ENCODE measurements at places on chromosomes 12 and 14.

DNA sequence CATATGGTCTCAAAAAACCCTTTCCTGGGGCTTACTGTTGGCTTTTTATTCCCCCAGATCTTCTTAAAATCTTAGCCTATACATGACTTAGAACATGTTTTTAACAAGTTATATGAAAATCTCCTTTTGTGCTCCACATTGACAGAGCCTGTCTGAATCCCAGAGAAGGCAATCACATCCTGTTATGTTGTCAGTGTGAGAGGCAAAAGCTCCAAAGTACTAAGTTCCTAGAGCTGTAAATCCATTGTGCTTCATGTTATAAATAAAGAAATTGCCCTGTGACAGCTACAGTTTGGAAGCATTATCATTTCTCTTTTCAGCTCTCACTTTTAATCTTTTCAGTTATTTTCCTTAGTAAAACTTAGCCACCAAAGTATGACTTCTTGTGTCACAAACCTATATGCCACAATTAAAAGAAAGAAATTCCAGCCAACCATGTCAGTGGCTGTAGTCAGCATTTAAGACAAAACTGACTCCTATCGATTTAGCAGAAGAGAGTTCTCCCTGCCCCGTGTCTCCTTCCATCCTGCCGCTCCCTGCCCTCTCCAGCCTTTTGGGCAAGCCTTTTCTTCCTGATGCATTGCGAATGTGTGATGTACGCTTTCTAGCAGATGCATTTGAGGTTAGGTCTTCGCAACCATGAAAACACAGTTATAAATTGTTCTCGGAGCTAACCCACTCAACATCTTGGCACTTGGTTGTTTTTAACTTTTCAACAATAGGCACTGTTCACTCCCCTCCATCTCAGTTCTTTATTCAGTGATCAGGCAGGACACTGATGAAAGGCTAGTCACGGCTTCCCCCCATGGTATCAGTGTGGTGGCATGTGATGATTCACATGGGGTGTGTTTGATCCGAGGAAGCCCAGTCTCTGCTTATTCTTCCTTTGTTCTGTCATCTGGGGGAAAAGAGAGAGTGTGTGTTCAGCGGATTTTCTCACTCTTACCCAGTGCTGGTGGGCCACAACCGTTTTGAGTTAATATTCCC is 143.5 kb downstream of the SSPN start:
- DNase-seq = no peak

DNA sequence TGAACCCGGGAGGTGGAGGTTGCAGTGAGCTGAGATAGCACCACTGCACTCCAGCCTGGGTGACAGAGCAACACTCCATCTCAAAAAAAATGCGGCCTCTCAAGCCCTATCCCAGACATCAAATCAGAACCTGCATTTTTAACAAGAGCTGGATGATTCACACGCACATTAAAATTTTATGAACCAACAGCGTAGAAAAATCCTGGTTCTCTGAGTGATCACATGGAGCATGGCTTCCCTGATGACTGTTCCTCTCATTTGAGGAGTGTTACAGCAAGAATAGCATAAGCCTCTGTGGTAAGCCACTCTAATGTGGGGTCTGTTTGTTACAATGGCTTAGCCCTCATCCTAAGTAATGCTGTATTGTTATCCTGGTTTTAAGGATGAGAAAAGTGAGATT is 163.6 kb downstream of the BRMS1L start:
- DNase-seq = no peak

DNA sequence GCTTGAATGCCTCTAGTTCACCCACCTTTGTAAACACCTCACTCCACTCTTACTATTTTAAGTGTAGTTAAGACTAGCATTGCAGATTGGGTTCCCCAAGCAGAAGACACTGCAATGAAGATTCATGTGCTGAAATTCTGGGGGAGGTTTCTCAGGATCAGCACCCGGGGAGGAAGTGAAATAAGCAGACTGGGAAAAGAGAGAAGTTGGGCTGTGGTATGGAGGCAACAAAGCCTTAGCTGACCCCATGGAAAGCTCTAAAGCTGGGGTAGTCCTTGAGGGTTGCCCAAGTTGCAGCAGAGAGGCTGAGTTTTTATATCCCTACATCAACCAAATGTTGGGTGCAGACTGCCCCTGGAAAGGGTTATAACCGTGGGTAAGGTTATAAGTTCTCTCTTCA is 23.9 kb upstream of the IGF1 start:
- DNase-seq = no peak

GRCh38 chr12:44846826-44847225 is 29.3 kb downstream of the NELL2 start:
- DNase-seq = no peak

DNA sequence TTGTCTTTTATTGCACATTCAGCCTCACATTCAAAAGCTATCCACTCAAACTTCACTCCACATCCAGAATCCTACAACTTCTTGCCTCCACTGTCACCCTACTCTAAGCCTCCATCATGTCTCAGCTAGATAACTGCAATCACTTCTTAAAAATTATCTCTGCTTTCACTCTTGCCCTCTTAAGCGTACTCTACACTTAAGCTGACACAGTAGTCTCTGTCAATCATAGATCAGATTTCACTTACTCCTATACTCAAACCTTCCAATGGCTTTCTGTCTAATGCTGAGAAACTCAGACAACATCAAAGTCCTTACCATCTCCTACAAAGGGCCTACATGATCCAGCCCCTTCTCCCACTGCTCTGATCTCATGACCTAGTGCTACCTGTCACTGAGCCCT is 304.1 kb downstream of the ITPR2 start:
- no peak for DNase-seq

GRCh38 chr12:96416033-96416799 is 16.0 kb upstream of the CDK17 start:
- DNase-seq = no peak

GRCh38 chr12:9750276-9751203 is 10.2 kb downstream of the CD69 start:
- DNase-seq = peak; percentile 92

- DNase-seq = peak; percentile 70
These were observed 1.1 kb downstream of the ATXN2 start for GRCh38 chr12:111597831-111598636.

GRCh38 chr14:23154964-23155587 is 28.4 kb downstream of the SLC7A8 start:
- peak; percentile 32 for DNase-seq

GRCh38 chr14:31280871-31281220 is 73.3 kb upstream of the HECTD1 start:
- no peak for DNase-seq

DNA sequence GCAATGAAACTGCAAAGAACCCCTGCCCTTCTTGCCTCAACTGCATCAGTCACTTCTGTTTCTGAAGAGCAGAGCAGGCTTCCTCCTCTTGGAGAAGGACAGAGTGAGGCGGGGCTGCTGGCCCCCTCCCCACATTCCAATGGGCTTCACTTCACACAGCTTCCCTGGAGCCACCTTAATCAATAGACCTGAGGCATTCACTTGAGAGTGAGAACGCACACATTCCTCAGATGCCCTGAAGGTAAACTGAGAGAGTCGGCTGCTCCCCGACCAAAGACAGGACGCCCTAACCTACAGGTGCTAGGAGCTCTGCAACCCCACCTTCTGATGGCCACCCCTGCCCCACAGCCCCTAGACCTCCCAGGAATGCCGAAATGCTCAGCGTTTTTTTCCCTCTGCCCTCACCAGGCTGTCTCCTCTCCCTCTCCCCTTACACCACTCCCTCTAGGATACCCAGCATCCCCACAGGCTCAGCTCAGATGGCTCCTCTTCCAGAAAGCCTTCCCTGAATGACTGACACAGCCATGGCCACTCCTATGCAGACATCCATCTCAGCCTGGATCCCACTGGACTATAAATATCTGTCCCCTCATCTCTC is 31.1 kb downstream of the SYNE3 start:
- no peak for DNase-seq

- no peak for DNase-seq
These were observed 37.4 kb downstream of the SH2B3 start for GRCh38 chr12:111443086-111443485.

DNA sequence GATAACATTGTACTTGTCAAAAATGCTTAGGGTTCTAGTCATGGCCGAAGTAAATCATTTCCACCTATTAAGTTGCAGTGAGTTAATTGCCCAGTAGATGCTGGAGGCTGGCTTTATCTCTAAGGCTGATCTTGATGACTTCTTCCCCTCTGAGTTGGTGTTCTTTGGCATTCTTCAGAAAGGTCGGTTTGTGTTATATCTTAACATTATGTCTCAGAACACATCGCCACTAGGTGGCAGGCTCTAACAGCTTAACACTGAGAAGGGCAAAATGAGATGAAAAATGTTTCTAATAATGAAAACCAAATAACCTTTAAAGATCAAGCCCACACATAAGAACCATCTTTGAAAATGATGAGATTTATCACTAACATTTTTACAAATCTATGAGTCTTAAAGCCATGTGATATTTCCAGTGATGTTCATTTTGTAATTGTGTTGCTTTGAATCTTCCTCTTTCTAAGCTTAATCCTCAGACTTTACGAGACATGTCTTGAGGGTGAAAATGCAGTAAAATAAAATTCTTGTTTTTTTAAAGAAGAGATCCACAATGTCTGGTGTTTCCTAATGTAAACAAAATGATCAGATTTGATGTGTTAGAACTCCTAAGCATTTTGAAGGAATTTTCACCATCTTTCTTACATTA is 28.6 kb downstream of the SUDS3 start:
- DNase-seq = peak; percentile 77

GRCh38 chr14:102255401-102256190 is 49.4 kb downstream of the MOK start:
- DNase-seq = no peak

DNA sequence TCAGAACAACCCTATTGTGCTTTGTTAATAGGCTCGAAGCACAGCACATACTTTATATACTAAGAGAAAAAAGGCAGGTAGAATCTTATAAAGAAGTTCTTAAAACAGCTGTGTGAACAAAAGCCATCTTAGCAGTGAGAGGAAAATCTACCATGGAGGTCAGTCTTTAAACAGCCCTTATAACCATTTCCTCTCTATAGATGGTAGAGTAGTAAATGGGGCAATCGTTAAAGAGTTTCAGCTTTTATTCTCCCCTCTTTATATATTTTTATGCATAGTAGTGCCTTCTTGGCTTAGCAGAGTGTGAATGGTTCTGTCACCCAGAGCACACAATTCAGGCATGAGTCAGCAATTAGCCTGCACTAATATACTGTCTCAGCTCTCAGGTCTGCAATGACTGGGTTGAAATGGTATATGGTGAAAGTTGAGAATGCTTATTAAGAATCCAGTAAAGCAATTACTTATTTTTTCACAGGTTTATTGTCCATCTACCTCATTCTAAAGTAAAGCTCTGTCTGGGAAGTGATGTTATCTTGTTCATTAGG is 305.0 kb downstream of the NELL2 start:
- no peak for DNase-seq

DNA sequence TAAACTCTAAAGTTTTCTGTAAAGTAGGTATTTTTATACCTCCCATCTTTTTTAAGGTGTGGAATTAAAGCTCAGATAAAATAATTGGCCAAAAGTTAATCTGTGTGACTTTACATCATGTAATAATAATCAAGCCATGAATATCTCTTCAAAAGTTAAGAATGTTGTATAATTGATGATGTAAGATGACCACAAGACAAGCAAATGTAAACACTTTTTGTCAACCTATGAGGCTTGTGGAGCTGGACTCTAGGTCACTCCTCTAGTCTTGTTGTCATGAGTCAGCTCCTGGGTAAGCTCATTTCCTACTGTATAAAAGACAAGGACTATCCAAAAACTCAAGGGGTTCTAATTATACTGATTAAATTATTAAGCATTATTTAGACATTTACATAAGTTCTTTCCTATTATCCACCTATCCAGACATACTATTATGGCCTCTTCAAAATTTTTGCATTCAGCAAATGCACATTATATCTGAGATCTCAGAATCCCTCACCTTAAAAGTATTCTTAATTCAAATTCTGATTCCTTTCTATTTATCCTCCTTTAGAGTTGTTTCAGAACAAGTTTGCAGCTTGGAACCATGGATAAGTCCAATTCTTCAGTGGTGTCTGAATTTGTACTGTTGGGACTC is at the start of gene OR4K5:
Gene OR4K5, plus strand, starts transcription at position 587 of the 637 bp plus-strand sequence. Its CDS starts 0 bp downstream, at position 587.
- DNase-seq = no peak

- no peak for DNase-seq
These were observed 218.0 kb downstream of the SYT1 start for GRCh38 chr12:79082595-79082994.

GRCh38 chr14:33454022-33454595 is 496.8 kb downstream of the EGLN3 start:
- no peak for DNase-seq

GRCh38 chr12:113641426-113642030 is 169.9 kb upstream of the LHX5 start:
- DNase-seq = no peak

GRCh38 chr12:3646561-3647241 is 106.2 kb downstream of the CRACR2A start:
- no peak for DNase-seq

DNA sequence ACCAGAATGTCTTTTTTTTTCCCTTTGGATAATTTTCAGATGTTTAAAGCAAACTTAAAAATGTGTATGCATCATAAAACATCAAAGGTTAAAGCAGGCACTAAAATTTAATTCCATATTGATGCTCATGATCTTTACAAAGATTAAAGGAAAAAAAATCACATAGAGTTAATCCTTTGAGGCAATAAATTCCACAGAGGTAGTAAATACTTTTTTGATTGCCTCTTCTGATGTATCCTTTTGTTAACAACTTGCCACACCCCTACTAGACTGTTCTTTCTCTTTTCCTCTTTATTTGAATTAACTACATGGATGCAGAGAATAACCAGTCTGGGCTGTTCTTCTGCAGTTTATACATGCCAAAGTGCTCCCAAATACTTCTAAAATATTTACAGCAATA is 45.2 kb upstream of the KCNJ8 start:
- no peak for DNase-seq

GRCh38 chr12:31482816-31483215 is 108.1 kb downstream of the DENND5B start:
- no peak for DNase-seq

DNA sequence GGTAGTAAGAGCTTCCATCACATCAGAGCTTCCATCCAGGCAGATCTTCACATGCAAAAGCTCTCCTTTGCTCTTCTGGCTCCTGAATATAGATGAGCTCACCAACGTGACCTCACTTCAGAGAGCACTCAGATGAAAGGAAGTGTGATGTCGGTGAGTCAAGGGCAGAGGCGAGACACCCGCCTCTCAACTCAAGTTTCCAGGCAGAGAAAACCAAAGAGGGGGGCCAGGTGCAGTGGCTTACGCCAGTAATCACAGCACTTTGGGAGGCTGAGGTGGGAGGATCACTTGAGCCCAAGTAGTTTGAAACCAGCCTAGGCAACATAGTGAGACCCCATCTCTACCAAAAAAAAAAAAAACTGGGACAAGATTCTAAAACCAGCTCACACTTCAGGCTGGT is 126.9 kb downstream of the DUSP6 start:
- no peak for DNase-seq

- DNase-seq = peak; percentile 64
These were observed 87.4 kb upstream of the SLC38A2 start for GRCh38 chr12:46459861-46460545.

- DNase-seq = peak; percentile 44
These were observed 64.2 kb downstream of the DRAM1 start for GRCh38 chr12:101941306-101942249.

Measured in KBM-7 (cell line).